Effector memory CD8-positive, alpha-beta T cell (primary cell): ENCODE measurements at places on chromosomes 1 and 21.

DNA sequence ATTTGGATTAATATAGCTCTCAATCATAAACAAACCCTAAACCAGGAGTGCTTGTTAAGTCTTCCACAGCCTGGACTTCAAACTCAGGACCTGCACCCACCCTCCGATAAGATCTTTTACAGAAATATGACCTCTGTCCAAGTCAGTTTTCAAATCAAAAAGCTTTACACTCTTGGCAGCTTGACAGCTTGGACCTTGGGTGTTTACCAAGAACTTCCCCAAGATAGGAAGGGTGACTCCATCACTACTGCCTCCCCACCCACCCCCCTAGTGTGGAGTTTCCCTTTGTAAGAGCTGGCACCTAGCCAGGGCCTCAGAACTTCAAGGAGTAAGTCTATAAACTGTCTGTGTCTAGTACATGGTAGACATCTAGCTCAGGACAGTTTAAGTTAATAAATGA, 9.6 kb downstream of the BCAR3 start:
- H3K4me1 ChIP-seq, result no peaks in the 10 kb centered on the region
- H3K4me3 ChIP-seq, result no peak overlapping the region
- H3K27me3 ChIP-seq, result peaks cover 28% of the 10 kb centered on the region
- no peak for DNase-seq
- H3K36me3 ChIP-seq, result no peaks in the 10 kb centered on the region

- peaks cover 28% of the 10 kb centered on the region for H3K36me3 ChIP-seq
- no peaks in the 10 kb centered on the region for H3K27me3 ChIP-seq
- peaks cover 8% of the 10 kb centered on the region for H3K4me1 ChIP-seq
- DNase-seq, result no peak
Measured at GRCh38 chr1:184826001-184826400, 71.3 kb upstream of the EDEM3 start.

DNA sequence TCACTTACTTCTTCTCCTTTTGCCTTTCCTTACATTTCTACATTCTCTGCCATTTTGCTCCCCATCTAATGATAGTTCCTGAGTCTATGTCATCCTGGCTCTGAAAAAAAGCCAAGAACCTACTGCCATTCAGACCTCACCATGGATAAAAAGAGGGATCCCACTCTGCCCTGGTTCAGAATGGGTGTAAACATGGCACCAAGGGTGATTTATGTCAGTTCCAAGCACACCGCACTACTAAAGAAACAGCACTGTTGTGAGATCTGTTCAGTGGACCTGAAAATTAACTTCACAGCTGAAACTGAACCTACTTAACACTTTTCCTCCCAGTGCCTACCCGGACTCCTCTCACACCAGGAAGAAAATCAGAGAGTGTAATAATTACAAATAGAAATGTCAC, 72.3 kb upstream of the NTPCR start:
- no peak overlapping the region for H3K27ac ChIP-seq
- peaks cover 3% of the 10 kb centered on the region for H3K36me3 ChIP-seq
- peaks cover 22% of the 10 kb centered on the region for H3K27me3 ChIP-seq

- DNase-seq, result peak; percentile 22
- H3K4me1 ChIP-seq, result peaks cover 30% of the 10 kb centered on the region
- H3K36me3 ChIP-seq, result peaks cover 3% of the 10 kb centered on the region
- H3K27me3 ChIP-seq, result peaks cover under 1% of the 10 kb centered on the region
Measured at GRCh38 chr1:24486331-24487065, 16.1 kb upstream of the RCAN3 start.
